ENCODE measurements at places on chromosomes 2 and 18. TPM values are rescaled to one million over a fixed set of nuclear protein-coding genes. Genes with fewer than 3 reads are reported as not detected.
A peak's percentile ranks its signal among the peaks of the same experiment; 100 is the strongest.

The PRKCE gene
- 9.3 TPM for total RNA-seq

The CDH2 gene
- 46.8 TPM for total RNA-seq

The C2orf72 gene
- 131 TPM for total RNA-seq

The NDUFV2 gene
- 188 TPM for total RNA-seq

The ATIC gene
- 38.8 TPM for total RNA-seq

The IGFBP2 gene
- 365 TPM for total RNA-seq

The LYG1 gene
- total RNA-seq: 1.00 TPM

DNA sequence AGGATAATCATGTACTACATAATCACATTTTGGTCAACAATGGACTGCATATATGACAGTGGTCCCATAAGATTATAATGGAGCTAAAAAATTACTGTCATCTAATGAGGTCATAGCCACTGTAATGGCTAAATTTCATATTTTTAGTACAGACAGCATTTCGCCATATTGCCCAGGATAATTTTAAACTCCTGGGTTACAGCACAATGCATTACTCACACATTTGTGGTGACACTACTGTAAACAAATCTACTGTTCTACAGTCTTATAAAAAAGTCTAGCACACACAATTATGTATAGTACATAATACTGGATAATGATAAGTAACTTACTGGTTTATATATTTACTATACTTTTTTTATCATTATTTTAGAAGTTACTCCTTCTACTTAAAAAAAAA is 12.8 kb downstream of the EIF2AK2 start:
- no peak overlapping the region for H3K27ac ChIP-seq
- peaks cover 10% of the 10 kb centered on the region for H3K36me3 ChIP-seq
- no peak for DNase-seq

DNA sequence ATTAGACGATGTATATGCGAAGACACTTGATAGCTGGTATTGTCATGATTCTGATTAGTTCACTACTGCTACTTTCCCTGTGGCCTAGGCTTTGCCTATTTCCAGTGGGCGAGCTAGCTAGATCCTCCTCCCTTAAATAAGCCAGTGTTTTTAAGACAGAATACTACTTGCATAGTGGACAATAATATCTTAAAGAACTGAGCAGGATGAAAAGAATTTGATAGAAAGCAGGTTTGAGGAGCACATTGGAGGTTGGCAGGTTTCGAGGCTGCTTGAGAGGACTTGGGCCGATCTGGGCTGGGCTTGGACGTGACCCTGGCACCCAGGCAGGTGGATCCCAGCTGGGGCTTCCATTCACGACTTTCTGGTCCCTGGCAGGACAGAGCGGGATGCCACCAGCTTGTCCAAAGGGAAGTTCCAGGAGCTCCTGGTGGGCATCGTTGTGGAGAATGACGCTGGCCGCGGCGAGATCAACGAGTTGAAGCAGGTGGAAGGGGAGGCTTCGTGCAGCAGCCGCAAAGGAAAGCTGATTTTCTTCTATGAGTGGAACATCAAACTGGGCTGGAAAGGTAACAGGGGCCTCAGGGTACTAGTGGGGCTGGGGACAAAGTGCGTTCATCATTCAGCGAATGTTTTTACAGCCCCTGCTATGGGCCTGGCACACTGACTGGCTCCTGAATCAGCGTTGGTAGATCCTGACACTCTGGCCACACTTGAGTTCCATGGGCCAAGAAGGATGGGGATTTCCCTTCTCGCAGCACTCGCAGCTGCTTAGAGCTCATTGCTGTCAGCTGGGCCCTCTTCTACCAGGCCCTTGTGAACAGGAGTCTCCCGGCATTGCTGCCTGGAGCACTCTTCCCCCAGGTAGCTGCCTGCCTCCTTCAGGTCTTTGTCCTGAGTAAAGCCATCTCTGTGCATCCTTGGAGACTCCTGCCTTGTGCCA is 16.9 kb downstream of the C2orf74 start:
- H3K27me3 ChIP-seq: no peaks in the 10 kb centered on the region
- peak overlapping the region; percentile 100 for H3K27ac ChIP-seq
- H3K36me3 ChIP-seq: peaks cover 4% of the 10 kb centered on the region
- DNase-seq: no peak
- H3K4me1 ChIP-seq: peaks cover 15% of the 10 kb centered on the region

- H3K4me3 ChIP-seq: no peak overlapping the region
- H3K27ac ChIP-seq: no peak overlapping the region
- no peak for DNase-seq
- no peaks in the 10 kb centered on the region for H3K27me3 ChIP-seq
These were observed 58.1 kb upstream of the TMEM182 start for GRCh38 chr2:102703748-102704147.

GRCh38 chr2:26008095-26008494 is 25.8 kb upstream of the RAB10 start:
- no peak overlapping the region for H3K4me3 ChIP-seq
- H3K4me1 ChIP-seq: no peaks in the 10 kb centered on the region
- no peak for DNase-seq
- no peaks in the 10 kb centered on the region for H3K27me3 ChIP-seq
- H3K27ac ChIP-seq: no peak overlapping the region

- no peaks in the 10 kb centered on the region for H3K36me3 ChIP-seq
- no peaks in the 10 kb centered on the region for H3K4me1 ChIP-seq
- H3K27me3 ChIP-seq: no peaks in the 10 kb centered on the region
- no peak overlapping the region for H3K27ac ChIP-seq
These were observed 892.5 kb upstream of the LRRTM1 start for GRCh38 chr2:81196933-81197628.

DNA sequence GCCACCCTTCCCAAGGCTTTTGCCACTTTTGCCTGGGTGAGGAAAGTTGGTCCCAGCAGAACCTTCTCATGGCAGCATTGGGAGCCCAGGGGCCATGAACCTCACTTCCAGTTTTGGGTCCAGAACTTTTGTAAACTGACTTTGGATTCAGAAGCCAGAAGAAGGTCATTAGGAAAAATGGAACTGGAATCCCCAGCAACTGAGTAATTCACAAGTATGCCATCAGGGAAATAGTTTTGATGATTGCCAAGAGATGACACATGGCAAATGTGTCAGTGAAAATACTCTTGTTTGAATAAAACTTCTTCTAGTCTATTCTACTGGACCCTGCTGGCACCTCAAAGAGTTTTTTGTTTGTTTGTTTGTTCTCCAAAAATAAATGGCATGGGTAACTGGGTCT is 203.7 kb downstream of the SETBP1 start:
- no peak overlapping the region for H3K27ac ChIP-seq
- H3K4me3 ChIP-seq: no peak overlapping the region
- DNase-seq: no peak
- H3K4me1 ChIP-seq: no peaks in the 10 kb centered on the region

- DNase-seq: peak; percentile 40
- no peaks in the 10 kb centered on the region for H3K36me3 ChIP-seq
- no peak overlapping the region for H3K27ac ChIP-seq
- H3K4me1 ChIP-seq: no peaks in the 10 kb centered on the region
- H3K27me3 ChIP-seq: no peaks in the 10 kb centered on the region
These were observed 73.8 kb downstream of the RPIA start for GRCh38 chr2:88765154-88765888.

- no peak overlapping the region for H3K4me3 ChIP-seq
These were observed 141.3 kb downstream of the L3MBTL4 start for GRCh38 chr18:6273423-6273822.

- H3K27ac ChIP-seq: no peak overlapping the region
- peaks cover 48% of the 10 kb centered on the region for H3K27me3 ChIP-seq
- no peaks in the 10 kb centered on the region for H3K36me3 ChIP-seq
- no peaks in the 10 kb centered on the region for H3K4me1 ChIP-seq
- DNase-seq: no peak
- peak overlapping the region; percentile 41 for H3K4me3 ChIP-seq
These were observed 34.3 kb upstream of the ATP6V1B1 start for GRCh38 chr2:70901227-70902066.

DNA sequence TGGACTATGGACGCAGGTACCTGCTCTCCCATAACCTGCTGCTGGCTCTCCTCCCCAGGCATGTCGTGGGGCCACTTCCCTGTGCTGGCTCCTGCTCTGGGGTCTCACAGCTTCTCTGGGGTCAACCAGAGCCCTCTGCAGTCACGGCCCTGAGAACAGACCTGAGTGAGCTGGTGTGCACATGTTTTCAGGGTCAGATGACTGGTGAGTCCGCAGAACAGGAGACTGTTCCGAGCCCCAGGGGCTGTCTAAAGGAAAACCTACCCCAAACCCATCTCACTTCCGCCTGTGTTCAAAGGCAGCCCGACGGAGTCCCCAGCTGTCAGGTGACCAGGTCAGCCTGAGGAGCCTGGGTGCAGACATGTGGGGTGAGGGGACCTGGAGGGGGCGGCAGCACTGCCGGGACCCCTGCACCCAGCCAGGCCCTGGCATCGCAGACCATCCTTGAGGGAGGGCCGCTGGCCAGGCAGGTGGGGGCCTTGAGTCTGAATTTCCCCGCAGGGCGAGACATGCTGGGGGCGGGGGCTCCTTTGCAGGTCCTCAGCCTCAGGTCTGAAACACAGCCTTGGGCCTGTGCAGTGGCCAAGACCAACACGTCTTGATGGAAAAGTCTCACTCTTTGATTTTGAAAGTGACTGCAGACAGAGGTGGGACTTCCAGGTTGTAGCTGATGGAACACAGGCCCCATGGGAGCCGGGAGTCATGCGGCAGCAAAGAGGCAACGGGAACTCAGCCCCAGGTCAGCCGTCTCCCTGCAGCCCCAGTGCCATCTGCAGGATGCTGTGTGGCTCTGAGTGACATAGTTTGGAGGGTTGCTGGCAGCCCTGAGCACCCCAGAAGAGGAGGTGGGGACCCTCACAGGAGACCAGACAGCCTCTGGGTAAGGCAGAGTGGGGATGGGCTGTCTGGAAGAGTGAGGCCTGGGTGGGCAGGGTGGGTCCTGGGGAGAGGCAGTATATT is 65.3 kb downstream of the TWIST2 start:
- no peaks in the 10 kb centered on the region for H3K4me1 ChIP-seq
- DNase-seq: no peak
- no peaks in the 10 kb centered on the region for H3K27me3 ChIP-seq

DNA sequence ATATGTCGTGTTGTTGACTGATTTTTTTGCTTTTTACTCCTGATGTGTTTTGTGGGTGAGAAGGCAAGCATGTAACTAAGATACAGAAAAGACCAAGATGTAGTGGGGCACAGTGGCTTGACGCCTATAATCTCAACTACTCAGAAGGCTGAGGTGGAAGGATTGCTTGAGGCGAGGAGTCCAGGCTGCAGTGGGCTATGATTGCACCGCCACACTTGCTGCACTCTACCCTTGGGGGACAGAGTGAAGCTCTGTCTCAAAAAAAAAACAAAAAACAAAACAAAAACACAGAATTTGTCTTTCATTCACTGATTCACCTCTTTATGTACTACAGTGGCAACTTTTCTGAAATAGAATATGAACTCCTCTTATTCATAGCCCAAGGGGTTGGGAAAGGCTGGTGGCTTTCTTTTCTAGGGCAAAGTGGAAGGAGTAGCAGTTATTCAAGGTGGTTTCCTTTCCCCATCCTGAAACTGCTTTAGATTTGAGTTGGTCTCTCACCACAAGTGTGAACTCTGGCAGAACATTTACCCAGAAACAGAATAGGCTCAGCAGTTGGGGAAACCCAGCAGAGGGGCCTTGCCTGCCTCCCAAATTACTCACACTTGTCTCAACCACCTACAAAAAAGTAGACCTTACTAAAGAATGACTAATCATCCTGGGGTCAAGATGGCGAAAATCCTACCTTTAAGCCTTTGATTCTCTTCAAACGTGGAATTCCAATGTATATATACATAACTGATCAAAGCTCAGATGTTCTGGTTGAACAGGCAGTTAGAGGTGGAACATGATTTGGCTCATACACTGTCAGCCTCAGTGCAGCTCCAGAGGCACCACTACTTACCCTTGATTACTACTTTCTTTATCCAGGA is 6.5 kb downstream of the TANK start:
- H3K27me3 ChIP-seq: no peaks in the 10 kb centered on the region
- H3K36me3 ChIP-seq: no peaks in the 10 kb centered on the region
- no peak overlapping the region for H3K4me3 ChIP-seq
- DNase-seq: no peak
- no peak overlapping the region for H3K27ac ChIP-seq

DNA sequence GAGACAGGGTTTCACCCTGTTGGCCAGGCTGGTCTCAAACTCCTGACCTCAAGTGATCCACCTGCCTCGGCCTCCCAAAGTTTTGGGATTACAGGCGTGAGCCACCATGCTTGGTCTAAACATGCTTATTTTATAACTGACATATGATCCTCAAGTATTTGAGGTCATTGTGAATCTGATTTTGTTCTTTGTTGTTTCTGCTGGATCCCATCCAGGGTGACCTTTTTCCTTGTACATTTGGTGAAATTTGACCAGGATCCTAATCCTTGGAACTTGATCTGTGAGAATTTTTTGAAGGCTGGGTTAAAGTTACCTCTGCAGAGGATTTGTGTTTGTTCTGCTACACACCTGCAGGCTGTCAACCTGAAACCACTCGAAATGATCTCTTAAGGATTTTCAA is 49.2 kb downstream of the NPAS2 start:
- peaks cover 1% of the 10 kb centered on the region for H3K4me1 ChIP-seq
- no peak for DNase-seq
- no peaks in the 10 kb centered on the region for H3K36me3 ChIP-seq
- H3K4me3 ChIP-seq: no peak overlapping the region
- no peak overlapping the region for H3K27ac ChIP-seq
- H3K27me3 ChIP-seq: no peaks in the 10 kb centered on the region

DNA sequence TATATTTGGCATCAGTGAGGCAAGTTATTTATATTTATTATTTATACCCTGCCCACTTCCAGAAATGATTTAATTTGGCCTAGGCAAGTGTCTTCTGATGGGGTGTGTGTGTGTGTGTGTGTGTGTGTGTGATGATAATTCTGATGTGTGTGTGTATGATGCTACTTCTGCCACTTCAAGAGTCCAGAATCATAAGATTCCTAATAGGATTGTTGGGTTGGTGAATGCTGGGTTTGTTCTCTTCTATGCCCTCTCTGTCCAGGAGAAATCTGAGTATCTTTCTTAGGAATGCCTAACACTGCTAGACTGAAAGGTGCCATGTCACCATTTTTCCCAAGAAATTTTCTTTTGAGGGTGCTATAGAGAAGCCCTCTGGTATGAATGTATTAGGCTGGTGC is 122.5 kb downstream of the SPTBN1 start:
- DNase-seq: no peak
- no peaks in the 10 kb centered on the region for H3K27me3 ChIP-seq
- H3K36me3 ChIP-seq: no peaks in the 10 kb centered on the region
- H3K4me1 ChIP-seq: peaks cover 64% of the 10 kb centered on the region

- H3K27me3 ChIP-seq: no peaks in the 10 kb centered on the region
- no peaks in the 10 kb centered on the region for H3K36me3 ChIP-seq
- no peaks in the 10 kb centered on the region for H3K4me1 ChIP-seq
- H3K4me3 ChIP-seq: no peak overlapping the region
These were observed 57.5 kb downstream of the KANSL1L start for GRCh38 chr2:210113614-210114235.

GRCh38 chr2:39470580-39470979 is 33.5 kb upstream of the MAP4K3 start:
- no peaks in the 10 kb centered on the region for H3K4me1 ChIP-seq
- no peaks in the 10 kb centered on the region for H3K27me3 ChIP-seq
- H3K27ac ChIP-seq: no peak overlapping the region
- DNase-seq: no peak
- H3K4me3 ChIP-seq: no peak overlapping the region

Data from right lobe of liver (tissue), 6 donors.